ENCODE measurements at places on chromosomes 11 and 22.

GRCh38 chr11:45580399-45580798, 85.0 kb downstream of the CHST1 start:
- DNase-seq = no peak

GRCh38 chr22:21457023-21457787, 10.0 kb upstream of the TMEM191C start:
- no peak for DNase-seq

- DNase-seq = no peak
Measured at GRCh38 chr11:94771390-94771789, 3.2 kb downstream of the AMOTL1 start.

DNA sequence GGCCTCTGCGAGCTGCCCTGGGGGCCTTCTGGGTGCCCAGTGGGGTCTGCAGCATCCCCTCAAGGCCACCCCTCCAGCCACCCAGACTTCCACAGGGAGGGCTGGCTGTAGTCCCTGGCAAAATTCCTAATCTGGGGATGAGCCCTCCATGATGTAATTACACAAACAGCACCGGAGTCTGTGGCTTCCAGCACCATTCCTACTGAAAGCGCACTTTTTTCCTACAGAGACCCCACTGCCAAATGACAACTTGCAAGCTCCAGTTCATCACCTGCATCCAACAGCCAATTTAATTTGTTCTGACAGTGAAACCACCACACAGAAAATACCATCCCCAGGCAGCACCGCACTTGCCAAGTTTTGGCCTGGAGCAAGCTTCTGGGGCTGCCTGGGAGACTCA, 70.4 kb downstream of the TRMU start:
- DNase-seq = no peak

GRCh38 chr11:130217133-130218031, 57.8 kb downstream of the ST14 start:
- no peak for DNase-seq

- no peak for DNase-seq
Measured at GRCh38 chr11:121479698-121480238, 27.0 kb upstream of the SORL1-AS1 start.

GRCh38 chr11:129117595-129118350, 74.4 kb downstream of the ARHGAP32 start:
- peak; percentile 62 for DNase-seq

DNA sequence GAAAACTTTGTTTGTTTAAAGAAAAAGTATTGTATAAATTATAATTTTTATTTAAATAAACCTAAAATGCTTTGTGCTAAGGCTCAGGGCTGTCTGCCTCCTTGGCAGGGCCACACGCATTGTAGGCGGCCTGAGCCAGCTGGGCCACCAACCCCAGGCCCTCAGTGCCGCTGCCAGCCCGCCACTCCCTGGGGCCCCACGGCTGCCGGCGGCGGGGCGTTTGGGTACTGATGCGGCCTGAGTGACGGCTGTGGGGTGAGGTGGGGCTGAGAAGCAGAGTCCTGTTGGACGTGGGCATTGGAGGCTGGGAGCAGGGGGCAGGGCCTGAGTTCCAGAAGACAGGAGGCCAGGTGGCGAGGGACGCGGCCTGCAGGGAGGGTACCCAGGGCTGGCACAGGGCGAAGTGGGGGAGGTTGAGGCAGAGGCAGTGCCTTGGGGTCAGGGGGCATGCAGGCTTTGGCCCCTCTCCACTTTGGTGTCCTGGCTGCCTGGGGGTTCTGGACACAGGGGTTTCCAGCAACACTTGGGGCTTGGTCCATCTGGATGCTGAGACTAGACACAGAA, 58.3 kb downstream of the CERK start:
- no peak for DNase-seq

DNA sequence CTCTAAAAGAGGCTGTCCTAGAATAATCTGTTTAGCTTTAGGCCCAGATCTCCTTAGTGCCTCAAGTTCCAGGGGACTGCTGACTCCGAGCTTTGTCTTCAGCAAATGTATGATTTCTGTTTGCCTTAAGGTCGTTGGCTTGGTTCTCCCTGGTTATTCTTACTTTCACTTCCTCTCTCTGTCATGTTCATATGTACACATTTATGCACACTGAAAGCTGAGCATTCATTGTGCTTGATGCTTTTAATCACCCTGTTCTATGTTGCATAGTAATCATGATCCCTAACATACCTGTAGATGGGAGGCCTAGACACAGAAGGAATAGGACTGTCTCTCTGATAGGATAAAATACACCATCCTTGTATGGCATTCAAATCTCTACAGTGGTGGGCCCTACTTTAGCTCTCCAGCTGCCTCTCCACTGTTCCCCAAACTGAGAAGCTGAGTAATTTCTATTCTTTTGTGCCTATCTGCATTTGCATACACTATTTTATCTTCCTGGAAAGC, 7.2 kb downstream of the PPFIBP2 start:
- DNase-seq = no peak

DNA sequence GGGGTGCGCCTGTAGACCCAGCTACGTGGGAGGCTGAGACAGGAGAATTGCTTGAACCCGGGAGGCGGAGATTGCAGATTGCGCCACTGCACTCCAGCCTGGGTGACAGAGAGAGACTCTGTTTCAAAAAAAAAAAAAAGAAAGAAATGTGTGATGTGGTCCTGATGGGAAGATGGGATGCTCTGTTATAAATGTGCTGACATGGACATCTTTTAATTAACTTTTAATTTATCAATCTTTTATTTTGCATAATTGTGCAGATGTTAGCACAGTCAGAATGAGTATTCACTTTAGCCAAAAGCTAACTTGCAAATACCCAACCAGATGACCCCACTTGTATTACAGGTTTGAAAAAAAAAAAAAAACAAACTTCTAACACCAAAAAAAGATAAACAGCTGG, 23.8 kb upstream of the USP47 start:
- no peak for DNase-seq

- no peak for DNase-seq
Measured at GRCh38 chr22:17486719-17487118, 76.6 kb upstream of the SLC25A18 start.

GRCh38 chr11:22433094-22433455, 94.9 kb downstream of the SLC17A6 start:
- DNase-seq = no peak

GRCh38 chr11:46553814-46554212, 40.0 kb downstream of the AMBRA1 start:
- no peak for DNase-seq

DNA sequence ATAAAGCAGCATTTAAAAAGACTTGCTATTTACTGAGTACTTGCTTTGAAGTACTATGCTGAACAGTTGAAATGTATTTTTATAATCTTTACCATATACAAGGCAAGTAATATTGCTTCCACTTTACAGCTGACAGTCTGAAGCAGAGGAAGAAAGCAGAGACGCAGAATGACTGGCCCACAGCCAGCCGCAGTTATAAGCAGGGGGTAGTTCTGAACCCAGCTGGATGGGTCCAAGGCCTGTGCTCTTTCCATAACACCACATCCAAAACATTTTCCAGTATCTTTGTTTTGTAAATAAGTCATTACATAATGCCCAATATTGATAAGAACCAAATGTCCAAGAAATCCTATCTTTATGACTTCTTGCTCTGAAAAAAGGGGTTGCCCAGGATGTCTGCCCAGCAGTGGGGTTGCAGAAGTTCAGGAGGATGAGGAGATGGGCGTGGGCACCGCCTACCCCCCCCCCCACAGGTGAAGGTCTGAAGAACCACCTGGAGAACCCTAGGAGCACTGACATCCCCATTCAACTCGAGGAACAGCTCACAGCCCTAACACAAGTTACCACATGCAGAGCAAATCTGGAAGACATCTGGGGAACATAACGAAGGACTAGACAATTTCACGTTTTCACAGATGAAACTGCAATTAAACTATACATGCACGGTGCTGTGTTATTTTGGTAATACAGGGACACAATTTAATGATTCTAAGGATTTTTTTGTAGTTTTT, 24.2 kb upstream of the YPEL1 start:
- no peak for DNase-seq

GRCh38 chr11:134613646-134614045, 201.6 kb upstream of the B3GAT1 start:
- no peak for DNase-seq

DNA sequence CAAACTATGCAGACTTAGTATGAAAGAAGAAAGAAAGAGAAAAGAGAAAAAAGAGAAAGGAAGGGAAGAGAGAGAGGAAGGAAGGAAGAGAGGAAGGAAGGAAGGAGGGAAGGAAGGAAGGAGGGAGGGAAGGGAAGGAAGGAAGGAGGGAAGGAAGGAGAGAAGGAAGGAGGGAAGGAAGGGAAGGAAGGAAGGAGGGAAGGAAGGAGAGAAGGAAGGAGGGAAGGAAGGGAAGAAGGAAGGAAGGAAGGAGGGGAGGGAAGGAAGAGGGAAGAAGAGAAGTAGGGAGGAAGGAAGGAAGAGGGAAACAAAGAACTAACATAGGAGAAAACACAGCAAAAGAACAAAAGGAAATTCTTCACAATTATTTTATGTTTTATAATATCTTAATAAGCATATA, 502.1 kb downstream of the SOX6 start:
- no peak for DNase-seq

DNA sequence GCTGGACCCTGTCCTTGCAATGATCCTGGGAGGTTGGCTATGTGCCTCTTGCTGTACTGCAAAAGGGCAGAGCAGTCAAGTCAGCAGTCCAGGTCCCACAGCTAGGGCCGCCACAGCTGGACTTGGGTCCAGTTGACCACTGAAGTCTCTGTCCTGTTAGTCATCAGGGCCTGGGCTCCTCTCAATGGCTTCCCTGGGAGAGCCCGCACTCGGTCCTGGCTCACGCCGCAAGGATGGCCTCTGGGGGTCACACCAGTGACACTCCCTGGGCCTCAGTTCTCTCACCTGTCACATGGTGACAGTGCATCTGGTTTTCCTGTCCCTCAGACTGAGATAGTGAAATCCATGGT, 85.1 kb downstream of the NECTIN1 start:
- DNase-seq = no peak

DNA sequence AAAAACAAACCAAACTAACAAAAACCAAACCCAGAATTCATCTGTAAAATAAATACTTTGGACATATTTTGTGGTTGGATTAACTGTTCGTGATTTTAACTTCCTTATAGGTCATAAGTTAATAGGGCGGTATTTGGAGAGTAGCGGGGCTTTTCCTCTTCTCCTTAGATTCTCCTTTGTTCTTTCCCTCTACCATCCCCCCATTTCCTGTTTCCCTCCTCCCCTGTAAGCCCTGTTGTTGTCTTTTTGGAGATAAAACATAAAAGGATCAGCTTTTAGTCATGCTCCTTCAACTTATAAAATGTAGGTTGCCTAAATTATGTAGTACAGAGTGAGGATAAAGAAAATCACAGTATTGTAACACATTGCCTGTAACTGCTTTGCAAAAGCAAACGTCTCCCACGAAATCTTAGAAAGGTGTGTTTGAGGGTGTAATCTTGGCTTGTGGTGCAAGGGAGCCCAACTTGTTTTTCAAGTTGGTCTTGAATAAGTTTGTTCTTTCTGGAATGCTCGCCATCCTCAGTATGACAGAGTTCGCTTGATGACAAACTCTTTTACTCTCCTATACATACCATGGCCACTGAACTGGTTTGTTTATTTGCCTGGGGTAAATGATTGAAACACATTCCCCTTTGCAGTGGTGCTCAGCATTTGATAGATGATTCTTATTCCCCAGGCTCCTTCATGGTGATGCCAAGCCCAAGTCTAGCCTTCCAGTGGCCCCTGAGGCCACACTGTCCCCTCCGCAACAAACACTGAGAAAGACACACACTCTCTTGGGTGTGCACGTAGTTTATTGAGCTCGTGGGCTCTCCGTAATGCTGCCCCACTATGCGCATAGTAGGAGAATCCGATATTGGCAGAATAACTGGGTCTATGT, 49.4 kb downstream of the TEAD1 start:
- DNase-seq = no peak

DNA sequence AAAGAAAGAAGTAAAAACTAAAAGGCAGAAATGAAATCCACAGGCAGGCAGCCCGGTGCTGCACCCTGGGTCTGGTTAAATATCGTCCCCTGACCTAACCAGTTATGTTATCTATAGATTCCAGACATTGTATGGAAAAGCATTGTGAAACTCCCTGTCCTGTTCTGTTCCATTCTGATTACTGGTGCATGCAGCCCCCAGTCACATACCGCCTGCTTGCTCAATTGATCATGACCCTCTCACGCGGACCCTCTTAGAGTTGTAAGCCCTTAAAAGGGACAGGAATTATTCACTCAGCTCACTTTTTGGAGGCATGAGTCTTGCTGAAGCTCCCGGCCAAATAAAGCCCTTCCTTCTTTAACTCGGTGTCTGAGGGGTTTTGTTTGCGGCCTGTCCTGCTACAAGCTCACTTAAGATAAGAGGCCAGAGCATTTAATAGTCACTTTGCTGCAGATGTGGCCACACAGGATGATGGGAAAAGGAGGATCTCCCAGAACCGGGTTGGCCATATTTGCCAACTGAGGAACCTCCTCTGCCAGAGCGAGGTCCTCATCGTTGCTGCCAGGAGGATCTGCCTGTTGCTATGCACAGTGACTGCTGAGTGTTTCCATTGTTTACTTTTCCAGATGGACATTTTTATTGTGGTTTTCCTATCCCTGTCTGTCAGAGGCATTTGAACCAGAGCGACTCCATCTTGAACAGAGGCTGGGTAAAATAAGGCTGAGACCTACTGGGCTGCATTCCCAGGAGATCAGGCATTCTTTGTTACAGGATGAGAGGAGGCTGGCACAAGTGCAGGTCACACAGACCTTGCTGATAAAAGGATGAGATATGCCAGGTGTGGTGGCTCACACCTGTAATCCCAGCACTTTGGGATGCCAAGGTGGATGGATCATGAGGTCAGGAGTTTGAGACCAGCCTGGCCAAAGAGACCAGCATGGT, 10.2 kb downstream of the C11orf96 start:
- no peak for DNase-seq

DNA sequence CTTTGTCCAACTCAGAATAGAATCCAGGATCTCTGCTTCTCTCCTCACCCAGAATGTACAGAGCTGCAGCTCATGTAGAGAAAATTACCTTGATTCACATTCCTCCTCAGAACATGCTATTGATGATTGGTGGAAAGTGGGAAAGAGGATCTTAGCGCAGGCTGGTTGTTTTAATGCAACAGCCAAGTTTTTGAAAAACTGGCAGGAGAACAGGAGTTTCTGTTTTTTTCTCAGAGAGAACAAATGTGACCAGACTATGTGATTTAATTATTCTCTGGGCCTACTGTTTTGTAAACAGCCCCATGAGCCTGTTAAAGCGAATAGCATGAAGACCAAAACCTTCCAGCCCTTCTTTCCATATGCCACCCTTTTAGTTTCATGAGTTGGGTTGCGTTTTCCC, 19.1 kb upstream of the IL18BP start:
- DNase-seq = no peak

- DNase-seq = no peak
Measured at GRCh38 chr11:134343646-134344045, 11.9 kb downstream of the GLB1L2 start.

GRCh38 chr22:48302657-48303368, 1524.9 kb downstream of the BRD1 start:
- DNase-seq = no peak
